ENCODE measurements at places on chromosomes 7 and 10.

DNA sequence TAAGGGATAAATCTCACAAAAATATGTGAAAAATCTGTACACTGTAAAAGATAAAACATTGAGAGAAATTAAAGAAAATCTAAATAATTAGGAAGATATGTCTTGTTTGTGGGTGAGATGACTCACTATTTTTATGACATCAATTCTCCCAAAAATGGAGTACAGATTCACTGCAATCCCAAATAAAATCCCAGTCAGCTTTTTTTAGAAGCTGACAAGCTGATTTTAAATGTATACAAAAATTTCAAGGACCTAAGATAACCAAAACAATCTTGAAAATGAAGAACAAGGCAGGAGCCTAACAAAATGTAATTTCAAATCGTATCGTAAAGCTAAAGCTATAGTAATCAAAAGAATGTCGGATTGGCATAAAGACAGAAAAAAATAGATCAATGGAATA, 458.1 kb downstream of the GRID1 start:
- no peak for DNase-seq

DNA sequence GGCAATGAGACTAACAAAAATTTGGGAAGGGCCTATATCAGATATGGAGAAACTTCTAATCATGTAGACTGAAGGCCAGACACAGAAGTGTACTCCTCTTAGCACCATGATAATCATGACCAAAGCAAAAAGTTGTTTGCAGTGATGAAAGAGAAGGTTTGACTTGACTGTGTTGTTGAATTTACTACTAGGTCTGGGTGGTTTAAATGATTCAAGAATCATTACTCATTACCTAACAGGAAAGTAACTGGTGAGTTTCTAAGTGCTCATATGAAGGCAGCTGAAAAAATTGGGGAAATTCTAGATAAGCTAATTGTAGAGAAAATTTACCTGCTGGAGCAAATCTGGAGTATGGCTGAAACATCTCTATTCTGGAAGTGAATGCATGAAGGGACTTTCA, 451.5 kb upstream of the SORCS1 start:
- DNase-seq = no peak

- DNase-seq = peak; percentile 12
Measured at GRCh38 chr7:149414745-149415390, 46.0 kb downstream of the ZNF777 start.

- no peak for DNase-seq
Measured at GRCh38 chr7:38318241-38318640, 44.8 kb upstream of the TARP start.

GRCh38 chr10:27504808-27505460, 830 bp downstream of the RAB18 start:
- DNase-seq = no peak

GRCh38 chr10:21398563-21399231, 126.8 kb downstream of the SKIDA1 start:
- no peak for DNase-seq

GRCh38 chr10:118658762-118659161, 63.3 kb upstream of the PRLHR start:
- no peak for DNase-seq

DNA sequence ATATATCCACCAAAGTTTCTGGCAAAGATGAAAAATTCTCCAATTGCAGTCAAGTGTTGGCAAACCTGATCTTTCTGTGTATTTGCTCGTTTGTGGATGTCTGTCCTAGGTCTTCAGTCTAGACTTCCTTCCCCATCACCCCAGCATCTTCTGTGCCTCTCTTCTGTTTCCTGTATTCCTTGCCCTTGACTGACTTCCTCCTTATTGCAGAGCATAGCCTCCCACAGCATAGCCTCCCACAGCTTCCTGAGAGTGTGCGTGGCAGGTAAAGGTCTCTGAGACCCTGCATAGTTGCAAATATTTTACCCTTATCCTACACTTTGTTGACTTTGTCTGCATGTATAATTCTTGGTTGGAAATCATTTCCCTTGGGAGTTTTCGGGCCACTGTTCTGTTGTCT, 18.4 kb downstream of the SLC18A2 start:
- DNase-seq = no peak

DNA sequence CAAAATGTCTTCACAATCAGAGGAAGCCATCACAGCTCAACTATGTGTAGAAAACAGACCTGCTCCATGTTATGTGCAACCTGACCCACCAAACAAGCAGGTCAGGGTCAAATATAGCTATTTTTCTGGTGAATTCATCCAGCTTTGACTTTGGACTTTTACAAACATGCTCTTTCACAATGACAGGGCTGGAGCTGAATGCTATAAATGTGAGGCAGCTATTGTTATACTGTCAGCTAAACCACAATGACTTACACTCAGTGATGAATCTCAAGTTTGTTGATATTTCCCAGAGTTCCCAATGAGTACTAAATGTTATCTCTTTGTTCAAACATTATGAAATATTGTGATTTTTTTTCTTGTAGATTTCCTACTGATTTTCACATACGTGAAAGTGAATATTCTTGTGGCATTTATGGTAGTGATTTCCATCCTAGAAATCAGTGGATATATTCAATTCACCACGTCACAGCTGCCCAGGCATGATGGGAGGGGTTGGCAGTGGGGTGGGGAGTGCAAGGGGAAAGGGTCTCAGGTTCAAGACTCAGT, 2.5 kb upstream of the ITIH2 start:
- no peak for DNase-seq

DNA sequence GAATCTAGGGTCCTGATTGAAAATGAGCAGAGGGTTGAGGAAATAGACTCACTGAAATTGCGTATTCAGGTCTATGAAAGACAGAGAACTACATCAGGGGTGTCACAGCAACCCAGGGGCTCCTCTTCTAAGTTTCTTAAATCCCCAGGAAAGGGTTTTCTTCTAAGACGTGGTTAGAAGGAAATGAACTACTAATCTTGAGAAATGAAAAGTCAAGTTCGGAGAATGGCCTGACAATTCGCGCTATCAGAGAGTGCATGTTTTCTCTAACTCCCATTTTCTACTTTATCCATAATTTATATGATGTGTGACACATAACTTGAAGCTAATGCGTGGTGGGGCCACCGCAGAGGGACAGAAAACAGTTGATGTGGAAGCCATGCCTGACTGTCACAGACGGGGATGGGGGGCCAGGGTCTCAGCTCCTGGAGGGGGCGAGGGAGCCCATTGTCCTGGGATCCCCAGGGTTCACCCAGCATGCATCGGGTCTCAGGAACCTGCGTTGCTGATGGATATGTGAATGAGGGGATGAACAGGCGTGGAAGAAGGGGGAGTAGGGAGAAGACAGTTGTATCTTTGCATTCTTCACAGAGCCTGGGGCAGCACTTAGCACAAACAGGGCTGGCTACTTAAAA, 86.3 kb downstream of the PTPRE start:
- DNase-seq = no peak

DNA sequence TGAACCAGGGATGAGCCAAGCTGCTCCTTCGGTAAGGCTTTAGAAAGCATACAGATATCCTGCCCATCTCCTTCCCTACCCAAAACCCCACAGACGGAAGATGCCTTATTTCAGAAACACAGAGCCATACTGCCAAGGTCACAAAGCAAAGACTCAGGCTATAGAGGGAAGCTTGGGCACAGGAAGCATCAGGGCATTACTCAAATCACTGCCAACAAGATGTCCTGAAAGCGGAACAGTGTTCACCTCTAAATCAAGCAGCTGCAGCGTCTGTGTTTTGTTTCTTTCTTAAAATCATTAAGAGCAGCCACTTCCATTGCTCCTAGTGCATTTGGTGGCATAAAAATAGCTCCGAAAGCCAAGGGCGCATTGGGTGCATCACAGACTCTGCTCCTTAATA, 307.3 kb downstream of the SORCS1 start:
- DNase-seq = no peak

DNA sequence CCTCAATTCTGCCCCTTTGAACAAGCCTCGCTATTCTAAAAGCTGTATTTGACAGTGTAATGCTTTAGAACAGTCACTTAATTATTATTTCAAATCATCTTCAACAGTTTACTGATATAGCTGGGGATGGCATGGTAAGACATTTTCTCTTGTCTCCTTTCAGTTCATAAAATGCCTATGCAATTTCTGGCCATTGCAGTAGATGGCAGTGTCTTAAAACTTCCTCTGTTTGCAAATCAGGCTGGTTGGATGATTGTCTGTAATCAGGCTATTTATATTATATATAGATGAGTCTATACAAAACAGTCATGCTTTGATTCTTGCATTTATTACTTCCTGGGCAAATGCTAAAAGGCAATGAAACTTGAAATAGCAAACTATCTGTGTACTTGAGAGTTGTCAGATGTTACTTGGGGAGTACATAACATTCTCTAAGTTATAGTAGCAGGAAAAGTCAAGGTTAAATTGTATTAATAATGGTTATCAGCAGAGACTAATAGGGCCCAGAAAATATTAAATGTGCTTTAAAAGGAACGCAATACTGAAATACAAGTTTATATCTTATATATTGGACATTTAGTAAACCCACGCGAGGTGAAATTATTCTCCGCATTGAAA, 55.5 kb upstream of the LHFPL3 start:
- DNase-seq = no peak

- DNase-seq = no peak
Measured at GRCh38 chr10:88820748-88821401, 18.3 kb downstream of the LIPM start.

DNA sequence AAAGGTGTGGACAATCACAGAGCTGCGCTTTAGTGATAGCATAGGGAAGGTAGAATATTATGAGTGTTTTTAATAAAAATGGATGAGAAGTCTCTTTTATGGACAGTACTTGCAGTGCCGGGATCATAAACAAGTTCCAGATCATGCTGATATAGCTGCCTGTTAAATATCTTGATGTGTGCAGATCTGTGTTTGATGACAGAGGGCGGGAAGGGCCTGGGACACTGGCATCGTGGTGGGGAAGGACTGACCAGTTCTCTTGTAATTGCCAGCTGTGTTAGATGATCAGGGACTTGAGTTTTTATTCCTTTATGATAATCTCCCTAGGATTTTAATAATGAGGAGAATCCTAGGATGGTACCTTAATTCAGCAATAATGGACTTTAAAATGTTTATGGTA, 14.6 kb downstream of the SND1 start:
- DNase-seq = no peak

- no peak for DNase-seq
Measured at GRCh38 chr7:42262964-42263363, 26.0 kb upstream of the GLI3 start.

GRCh38 chr10:88986549-88987242, 3.9 kb upstream of the FAS start:
- no peak for DNase-seq

DNA sequence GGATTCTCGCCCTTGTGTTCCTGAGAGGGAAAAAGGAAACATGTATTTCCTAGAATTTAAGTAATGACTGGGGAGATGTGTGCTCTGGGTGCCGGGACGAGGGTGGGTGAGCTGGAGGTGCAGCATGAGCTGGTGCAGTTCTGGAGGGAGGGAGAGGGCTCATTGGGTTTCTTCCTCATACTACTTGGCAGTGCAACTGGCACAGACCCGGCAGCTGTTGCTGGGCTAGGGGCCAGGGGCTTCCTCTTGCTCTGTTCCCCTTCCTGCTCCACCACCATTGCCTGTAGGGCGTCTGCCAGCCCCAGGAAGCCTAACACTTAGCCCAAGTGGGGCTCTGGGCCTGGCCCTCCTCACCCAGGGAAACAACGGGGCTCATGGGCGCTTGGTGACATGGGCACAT, 5.9 kb downstream of the RET start:
- no peak for DNase-seq

DNA sequence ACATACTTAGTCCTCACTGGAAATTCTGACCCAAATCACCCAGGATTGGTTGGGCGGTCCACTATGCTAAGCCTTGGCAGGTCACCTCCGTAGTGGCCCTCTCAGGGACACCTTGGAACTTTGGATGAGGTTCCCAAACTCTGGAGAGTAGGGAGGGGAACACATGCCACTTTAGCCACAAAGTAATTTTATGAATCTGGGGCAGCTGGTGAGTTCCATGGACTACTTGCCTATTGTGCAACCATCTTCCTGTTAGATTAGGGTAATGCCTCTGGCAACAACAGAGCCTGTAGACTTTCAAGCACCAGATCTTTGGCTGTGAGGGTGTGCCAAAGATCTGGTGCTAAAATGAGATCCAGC, 77.7 kb downstream of the ITGB8 start:
- DNase-seq = no peak

DNA sequence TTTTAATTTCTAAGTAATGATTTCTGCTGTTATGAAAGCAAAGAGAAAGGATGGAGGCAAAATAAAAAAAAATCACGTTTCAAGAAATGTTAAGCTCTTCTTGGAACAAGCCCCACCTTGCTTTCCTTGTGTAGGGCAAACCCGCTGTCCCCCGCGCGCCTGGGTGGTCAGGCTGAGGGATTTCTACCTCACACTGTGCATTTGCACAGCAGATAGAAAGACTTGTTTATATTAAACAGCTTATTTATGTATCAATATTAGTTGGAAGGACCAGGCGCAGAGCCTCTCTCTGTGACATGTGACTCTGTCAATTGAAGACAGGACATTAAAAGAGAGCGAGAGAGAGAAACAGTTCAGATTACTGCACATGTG, 2.4 kb downstream of the ADRB1 start:
- DNase-seq = no peak

GRCh38 chr7:16801579-16801978, 3.2 kb downstream of the AGR2 start:
- no peak for DNase-seq

DNA sequence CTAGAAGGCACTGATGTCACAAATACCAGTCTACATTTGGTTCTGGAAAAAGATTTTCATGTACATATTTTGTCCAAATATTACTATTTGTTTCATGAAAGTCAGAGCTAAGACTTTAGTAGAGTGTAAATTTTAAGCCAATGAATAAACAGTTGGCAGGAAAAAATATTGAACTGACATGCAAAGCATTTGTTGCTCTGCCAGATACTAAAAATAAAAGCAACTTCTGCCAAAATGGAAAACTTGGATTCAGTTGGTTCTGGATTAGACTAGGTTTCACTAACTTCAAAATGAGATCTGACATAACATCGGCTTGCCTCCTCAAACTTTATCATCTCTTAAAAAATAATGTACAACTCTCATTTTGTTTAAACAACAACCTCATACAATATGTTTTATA, 34.9 kb downstream of the FAM204A start:
- no peak for DNase-seq

DNA sequence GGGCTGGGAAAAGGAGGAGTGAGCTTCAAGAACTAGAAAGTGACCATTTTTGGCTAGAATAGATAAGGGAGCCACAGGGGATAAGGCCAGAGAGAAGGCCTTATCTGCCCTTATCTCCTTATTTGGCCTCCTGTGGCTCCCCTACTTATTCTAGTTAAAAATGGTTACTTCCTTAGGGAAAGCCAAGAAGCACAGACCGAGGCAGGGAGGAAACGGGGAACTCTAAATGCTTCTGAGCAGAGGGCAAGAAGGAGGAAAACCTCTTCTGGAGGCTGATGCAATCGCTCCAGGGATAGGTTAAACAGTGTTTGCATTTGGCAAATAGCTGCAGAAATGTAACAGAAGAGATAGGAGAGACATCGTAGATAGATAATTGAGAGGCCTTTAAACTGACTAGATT, 18.6 kb downstream of the NRP1 start:
- DNase-seq = no peak

GRCh38 chr7:130349911-130350782, 5.5 kb downstream of the CPA5 start:
- no peak for DNase-seq

- no peak for DNase-seq
Measured at GRCh38 chr10:37701781-37702493, 155.5 kb downstream of the ZNF248 start.

- DNase-seq = no peak
Measured at GRCh38 chr7:141906285-141906684, 9.9 kb upstream of the OR9A4 start.

GRCh38 chr10:11629731-11630130, 18.3 kb upstream of the USP6NL start:
- no peak for DNase-seq

- DNase-seq = no peak
Measured at GRCh38 chr7:1742555-1743303, 72.7 kb downstream of the ELFN1 start.
